ENCODE measurements at places on chromosomes 16 and 17. TPM values are rescaled to one million over a fixed set of nuclear protein-coding genes. Genes with fewer than 3 reads are reported as not detected.
A peak's percentile ranks its signal among the peaks of the same experiment; 100 is the strongest.

DNA sequence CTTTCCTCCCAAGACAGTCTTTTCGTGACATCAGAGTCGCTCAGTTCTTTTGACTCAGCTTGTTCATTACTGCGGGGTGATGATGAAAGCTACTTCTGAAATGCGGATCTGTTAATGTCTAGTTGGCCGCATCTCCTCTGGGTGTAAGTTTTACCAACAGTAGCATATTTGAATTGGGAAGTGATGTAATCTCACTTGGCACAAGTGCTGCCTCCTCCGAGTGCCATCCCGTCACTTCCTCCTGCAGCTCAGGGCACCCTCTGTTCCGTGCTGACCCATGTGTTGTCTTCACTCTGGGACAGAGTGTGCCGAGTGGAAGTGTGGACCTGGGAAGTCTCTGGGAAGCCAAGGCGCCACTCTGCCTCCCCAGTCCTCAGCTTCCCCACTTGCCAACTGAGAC, 8.9 kb downstream of the ADAD2 start:
- DNase-seq, result no peak

The RBFOX1 gene
- 3.1 TPM for total RNA-seq

The SULT1A2 gene
- total RNA-seq, result 0.35 TPM

DNA sequence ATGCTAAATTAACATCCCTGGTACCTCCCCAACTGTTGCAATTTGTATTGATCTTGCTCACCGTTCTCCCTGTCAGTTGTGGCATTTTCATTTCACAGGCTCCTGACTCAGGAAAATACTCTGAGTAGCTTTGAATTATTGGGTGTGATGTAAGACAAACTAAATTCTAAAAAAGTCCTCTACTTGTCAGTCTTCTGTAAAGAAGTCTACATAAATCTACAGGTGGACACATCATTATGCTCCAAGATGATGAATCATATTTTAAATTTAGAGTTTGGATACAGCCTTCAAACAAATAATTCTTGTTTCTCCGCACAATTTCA, 47.2 kb downstream of the MARCHF10 start:
- DNase-seq, result no peak

DNA sequence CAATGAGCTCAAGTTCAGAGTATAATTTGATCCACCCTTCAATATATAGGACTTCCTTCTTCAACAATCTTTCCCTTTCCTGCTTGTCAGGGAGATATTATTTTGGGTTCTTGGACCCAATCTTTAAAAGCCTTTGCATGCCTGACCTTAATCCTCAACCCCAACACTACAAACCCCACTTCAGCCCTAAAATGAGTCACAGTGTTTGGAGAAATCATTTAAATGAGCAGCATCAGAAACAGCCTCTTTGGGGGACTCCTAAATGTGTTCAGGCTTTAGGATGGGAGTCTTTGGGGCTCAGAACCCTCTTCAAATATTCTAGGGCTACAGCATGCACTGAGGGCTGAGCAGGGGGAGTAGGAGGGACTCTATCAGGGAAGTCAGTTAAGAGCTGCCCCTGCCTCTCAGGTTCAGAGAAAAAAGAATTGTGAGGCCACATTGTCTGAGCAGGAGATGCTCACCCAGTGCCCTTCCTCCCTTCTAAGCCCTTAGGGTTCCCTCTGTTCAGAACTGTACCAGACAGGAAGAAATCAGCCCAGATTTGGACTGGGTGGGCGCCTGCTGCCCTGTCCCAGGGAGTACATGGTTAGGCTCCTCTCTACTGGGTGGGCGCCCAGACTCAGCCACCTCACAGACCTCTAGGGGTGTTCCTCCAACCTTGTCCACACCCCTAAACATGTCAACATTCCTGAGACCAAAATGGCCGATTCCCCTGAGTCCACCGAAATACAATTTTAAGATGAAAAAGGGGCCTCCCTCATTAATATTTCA, 5.0 kb downstream of the NEUROD2 start:
- peak; percentile 49 for DNase-seq

DNA sequence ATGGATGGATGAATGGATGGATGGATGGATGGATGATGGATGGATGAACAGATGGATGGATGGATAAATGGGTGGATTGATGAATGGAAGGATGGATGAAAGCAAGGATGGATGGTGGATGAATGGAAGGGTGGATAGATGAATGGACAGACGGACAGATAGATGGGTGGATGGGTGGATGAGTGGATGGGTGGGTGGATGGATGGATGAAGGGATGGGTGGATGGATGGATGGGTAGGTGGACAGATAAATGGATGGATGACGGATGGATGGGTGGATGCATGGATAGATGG, 14.9 kb downstream of the SRL start:
- no peak for DNase-seq

The KRT32 gene
- not detected for total RNA-seq

The SHCBP1 gene
- total RNA-seq, result 14.8 TPM

- no peak for DNase-seq
Observed at GRCh38 chr16:73183611-73184092, 135.7 kb upstream of the ZFHX3 start.

The TMEM88 gene
- not detected for total RNA-seq

DNA sequence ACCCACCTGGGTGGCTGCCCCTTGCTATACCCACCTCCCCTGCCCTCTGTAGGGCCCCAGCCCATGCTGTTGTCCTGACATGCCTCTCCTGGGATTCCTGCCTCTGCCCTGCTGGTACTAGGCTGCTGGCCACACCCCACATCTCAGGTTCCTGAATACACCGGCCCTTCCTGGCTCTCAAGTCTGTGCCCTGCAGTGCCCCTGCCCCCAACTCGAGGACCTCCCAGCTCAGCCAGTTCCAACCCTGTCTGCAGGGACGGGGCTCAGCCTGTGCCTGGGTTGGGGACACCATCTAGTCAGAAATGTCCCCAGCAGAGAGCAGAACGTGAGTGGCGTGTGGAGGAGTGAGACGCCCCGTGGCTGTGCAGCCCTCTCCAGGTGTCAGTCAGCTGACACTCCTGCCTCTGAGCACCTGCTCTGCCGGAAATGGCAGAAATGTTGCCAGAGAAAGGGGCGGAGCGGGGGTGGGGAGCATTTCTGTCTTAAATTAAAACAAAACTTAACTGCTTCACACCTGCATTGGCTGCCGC, 28.7 kb downstream of the ACSF3 start:
- no peak for DNase-seq

GRCh38 chr16:86087011-86087895, 188.3 kb downstream of the IRF8 start:
- no peak for DNase-seq

- DNase-seq, result no peak
Observed at GRCh38 chr17:30334421-30334820, 564 bp upstream of the TMIGD1 start.

The TP53TG3D gene
- total RNA-seq, result not detected

The KIF19 gene
- total RNA-seq, result 0.36 TPM

DNA sequence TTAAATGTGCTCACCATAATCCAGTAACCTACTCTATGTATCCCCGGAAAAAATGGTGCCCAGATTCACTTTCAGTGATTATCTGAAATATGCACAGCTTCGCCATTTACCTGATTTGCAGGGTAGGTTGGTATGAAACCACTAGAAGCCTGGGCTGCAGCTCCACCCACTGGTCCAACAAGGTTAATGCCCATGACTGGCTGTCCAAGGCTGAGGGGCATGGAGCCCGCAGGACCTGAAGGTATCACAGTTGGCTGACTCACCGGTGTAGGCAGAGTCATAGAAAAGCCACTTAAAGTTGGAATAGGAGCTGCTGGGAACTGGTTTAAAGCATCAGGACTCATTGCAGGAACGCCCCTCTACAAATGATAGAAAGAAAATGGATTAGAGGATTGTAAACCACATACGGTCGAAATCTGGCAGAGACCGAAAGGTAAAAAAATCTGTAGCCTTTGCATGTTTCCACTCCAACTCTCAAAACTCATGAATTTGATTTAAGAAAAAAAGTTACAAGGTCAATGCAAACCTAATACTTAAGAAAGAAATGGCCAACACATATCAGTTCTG, 38.6 kb downstream of the SYNRG start:
- peak; percentile 60 for DNase-seq

GRCh38 chr17:30234964-30235363, 533 bp downstream of the SLC6A4 start:
- no peak for DNase-seq

DNA sequence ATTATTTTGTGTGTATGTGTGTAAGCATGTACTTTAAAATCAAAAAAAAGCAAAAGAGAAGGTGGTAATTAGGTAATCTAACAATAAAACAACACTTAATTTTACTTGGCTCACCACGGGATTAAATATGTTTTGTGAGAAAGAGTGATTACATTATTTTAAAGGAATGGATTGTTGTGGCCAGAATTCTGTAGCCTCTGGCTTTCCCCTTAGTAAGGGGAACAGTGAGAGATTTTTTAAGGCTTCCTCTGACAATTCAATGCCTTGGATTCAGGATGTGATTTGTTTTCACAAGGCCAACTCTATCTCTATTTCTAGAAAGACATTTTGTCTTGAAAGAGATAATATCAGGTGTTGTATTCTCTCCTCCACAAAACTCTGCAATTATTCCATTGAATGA, 560.3 kb upstream of the CDH8 start:
- DNase-seq, result no peak

GRCh38 chr16:59385491-59385890, 651.4 kb upstream of the GOT2 start:
- DNase-seq, result no peak

The ITGB4 gene
- total RNA-seq, result 5.6 TPM

The PERCC1 gene
- total RNA-seq, result not detected

All from H1 (cell line).